A549 treated with dexamethasone at 1 μM for 4 hours (cell line): ENCODE measurements at places on chromosomes 2 and 18. TPM values are rescaled to one million over a fixed set of nuclear protein-coding genes. Genes with fewer than 3 reads are reported as not detected.

Gene LCT
- total RNA-seq = 0.01 to 0.04 TPM (median 0.02 TPM) in 4 of 5 replicates, not detected in the other

Gene FLACC1
- total RNA-seq = 0.20 to 0.64 TPM (median 0.22 TPM) in 4 of 5 replicates, not detected in the other

Gene ZNF396
- total RNA-seq = 0.58 to 0.75 TPM (median 0.64 TPM) in 5 replicates

Gene TET3
- 7.7 to 15.5 TPM (median 13.0 TPM) in 5 replicates for total RNA-seq

Gene FOXD4L1
- 0.09 to 0.54 TPM (median 0.41 TPM) in 5 replicates for total RNA-seq

Gene OSBPL6
- 5.5 to 7.5 TPM (median 6.8 TPM) in 5 replicates for total RNA-seq

Gene REG3G
- not detected in 5 replicates for total RNA-seq

Gene SPEG
- total RNA-seq = 7.0 to 12.6 TPM (median 9.4 TPM) in 5 replicates

Gene MTX2
- 39.9 to 44.7 TPM (median 42.7 TPM) in 5 replicates for total RNA-seq

Gene TSPYL6
- total RNA-seq = 0.03 TPM in 1 of 5 replicates, not detected in the others

Gene SLC16A14
- 0.66 to 1.3 TPM (median 0.86 TPM) in 5 replicates for total RNA-seq

Gene TCF7L1
- total RNA-seq = 7.5 to 12.4 TPM (median 11.6 TPM) in 5 replicates

Gene ANKRD30BL
- not detected in 5 replicates for total RNA-seq

Gene IL18RAP
- total RNA-seq = 0.06 to 0.14 TPM (median 0.12 TPM) in 3 of 5 replicates, not detected in the others

Gene ATP6V1B1
- total RNA-seq = 1.2 to 2.4 TPM (median 1.8 TPM) in 5 replicates

Gene CNDP1
- not detected in 5 replicates for total RNA-seq

Gene ESPNL
- total RNA-seq = 0.13 to 0.22 TPM (median 0.16 TPM) in 4 of 5 replicates, not detected in the other

Gene PRSS56
- 0.08 to 0.16 TPM (median 0.12 TPM) in 4 of 5 replicates, not detected in the other for total RNA-seq

Gene IL36A
- total RNA-seq = not detected in 5 replicates

Gene FHL2
- 40.7 to 51.7 TPM (median 49.3 TPM) in 5 replicates for total RNA-seq

Gene MRO
- total RNA-seq = 0.05 to 0.15 TPM (median 0.12 TPM) in 5 replicates

Gene NGEF
- 12.6 to 17.0 TPM (median 14.6 TPM) in 5 replicates for total RNA-seq

Gene SERPINB11
- total RNA-seq = 0.08 to 0.22 TPM in 2 of 5 replicates, not detected in the others

Gene GRB14
- total RNA-seq = 4.8 to 6.5 TPM (median 5.1 TPM) in 5 replicates

Gene LIMS3
- not detected in 5 replicates for total RNA-seq

Gene MAP3K20
- 25.6 to 36.2 TPM (median 31.0 TPM) in 5 replicates for total RNA-seq

Gene SLC30A3
- 1.8 to 3.4 TPM (median 3.3 TPM) in 5 replicates for total RNA-seq

Gene MAP2
- 1.1 to 2.4 TPM (median 1.2 TPM) in 5 replicates for total RNA-seq

Gene SCG2
- total RNA-seq = 1.0 to 1.5 TPM (median 1.2 TPM) in 5 replicates

Gene FBXO15
- total RNA-seq = 0.61 to 0.91 TPM (median 0.73 TPM) in 5 replicates

Gene ZSWIM2
- not detected in 5 replicates for total RNA-seq

Gene TEKT4
- not detected in 5 replicates for total RNA-seq

Gene PSMA8
- not detected in 5 replicates for total RNA-seq

Gene CDKL4
- total RNA-seq = not detected in 5 replicates

Gene DTNA
- total RNA-seq = 0.05 to 0.35 TPM (median 0.16 TPM) in 4 of 5 replicates, not detected in the other

Gene ASTL
- total RNA-seq = not detected in 5 replicates

Gene SPDYA
- 0.14 to 0.28 TPM (median 0.26 TPM) in 4 of 5 replicates, not detected in the other for total RNA-seq

Gene HRH4
- total RNA-seq = not detected in 5 replicates

Gene CD207
- 0.05 to 0.08 TPM (median 0.07 TPM) in 3 of 5 replicates, not detected in the others for total RNA-seq
